Keratinocyte (primary cell): ENCODE measurements at places on chromosomes 11 and 22.

- no peaks in the 10 kb centered on the region for H3K4me1 ChIP-seq
- no peak for DNase-seq
- H3K27me3 ChIP-seq = peaks cover 22% of the 10 kb centered on the region
- H3K27ac ChIP-seq = no peak overlapping the region
- no peak overlapping the region for H3K4me3 ChIP-seq
- H3K36me3 ChIP-seq = no peaks in the 10 kb centered on the region
Observed at GRCh38 chr22:50721257-50721844, 16.7 kb upstream of the ACR start.

GRCh38 chr22:30894371-30894740, 74.2 kb downstream of the MORC2 start:
- H3K4me3 ChIP-seq = no peak overlapping the region
- H3K27me3 ChIP-seq = no peaks in the 10 kb centered on the region
- DNase-seq = no peak
- no peaks in the 10 kb centered on the region for H3K4me1 ChIP-seq

DNA sequence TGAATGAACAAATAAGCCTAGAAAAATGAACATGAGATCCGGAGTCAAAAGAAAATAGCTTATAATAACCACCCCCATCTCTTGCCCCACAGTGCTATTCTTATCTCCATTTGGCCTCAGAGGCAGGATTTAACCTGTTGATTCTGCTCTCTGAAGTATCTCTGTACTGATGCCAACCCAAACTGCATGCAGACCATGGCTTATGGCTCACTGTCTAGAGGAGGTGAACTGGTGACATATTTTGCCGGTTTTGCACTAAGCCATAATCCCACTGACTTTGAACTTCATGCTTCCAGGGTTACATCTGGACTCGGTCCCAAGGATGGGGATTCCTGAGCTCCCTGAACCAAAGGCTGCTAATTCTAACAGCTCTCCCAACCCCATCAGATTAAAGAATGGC, 397.1 kb downstream of the TENM4 start:
- peaks cover 40% of the 10 kb centered on the region for H3K4me1 ChIP-seq
- no peak for DNase-seq
- H3K27me3 ChIP-seq = no peaks in the 10 kb centered on the region
- no peak overlapping the region for H3K27ac ChIP-seq

GRCh38 chr11:44774108-44774507, 47.3 kb downstream of the TSPAN18 start:
- H3K27ac ChIP-seq = no peak overlapping the region
- H3K36me3 ChIP-seq = no peaks in the 10 kb centered on the region
- H3K4me1 ChIP-seq = no peaks in the 10 kb centered on the region
- DNase-seq = no peak
- H3K4me3 ChIP-seq = no peak overlapping the region

DNA sequence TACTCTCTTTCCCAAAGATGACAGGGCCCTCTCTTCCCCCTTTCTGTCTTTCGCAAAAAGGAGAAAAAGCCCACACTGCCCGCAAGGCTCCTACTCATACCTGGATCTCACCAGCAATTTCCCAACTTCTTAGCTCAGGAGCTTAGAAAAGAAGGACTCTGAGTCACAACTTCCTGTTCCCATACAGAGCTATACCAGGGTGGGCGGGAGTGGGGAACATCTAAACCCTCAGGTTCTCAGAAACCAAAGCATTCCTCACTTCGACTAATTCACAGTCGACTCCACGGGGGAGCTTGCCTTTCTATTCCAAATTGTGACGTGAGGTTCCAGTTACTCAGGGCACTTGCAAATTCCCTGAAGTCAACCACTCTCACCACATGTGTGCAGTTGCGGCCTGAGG, 61.9 kb downstream of the MTNR1B start:
- no peaks in the 10 kb centered on the region for H3K36me3 ChIP-seq
- no peaks in the 10 kb centered on the region for H3K27me3 ChIP-seq
- peaks cover 21% of the 10 kb centered on the region for H3K4me1 ChIP-seq
- H3K4me3 ChIP-seq = no peak overlapping the region
- no peak for DNase-seq

- no peaks in the 10 kb centered on the region for H3K27me3 ChIP-seq
- no peak overlapping the region for H3K27ac ChIP-seq
- no peaks in the 10 kb centered on the region for H3K4me1 ChIP-seq
- DNase-seq = no peak
- no peak overlapping the region for H3K4me3 ChIP-seq
- H3K36me3 ChIP-seq = no peaks in the 10 kb centered on the region
Observed at GRCh38 chr11:63783925-63784592, 15.5 kb upstream of the ZFTA start.

DNA sequence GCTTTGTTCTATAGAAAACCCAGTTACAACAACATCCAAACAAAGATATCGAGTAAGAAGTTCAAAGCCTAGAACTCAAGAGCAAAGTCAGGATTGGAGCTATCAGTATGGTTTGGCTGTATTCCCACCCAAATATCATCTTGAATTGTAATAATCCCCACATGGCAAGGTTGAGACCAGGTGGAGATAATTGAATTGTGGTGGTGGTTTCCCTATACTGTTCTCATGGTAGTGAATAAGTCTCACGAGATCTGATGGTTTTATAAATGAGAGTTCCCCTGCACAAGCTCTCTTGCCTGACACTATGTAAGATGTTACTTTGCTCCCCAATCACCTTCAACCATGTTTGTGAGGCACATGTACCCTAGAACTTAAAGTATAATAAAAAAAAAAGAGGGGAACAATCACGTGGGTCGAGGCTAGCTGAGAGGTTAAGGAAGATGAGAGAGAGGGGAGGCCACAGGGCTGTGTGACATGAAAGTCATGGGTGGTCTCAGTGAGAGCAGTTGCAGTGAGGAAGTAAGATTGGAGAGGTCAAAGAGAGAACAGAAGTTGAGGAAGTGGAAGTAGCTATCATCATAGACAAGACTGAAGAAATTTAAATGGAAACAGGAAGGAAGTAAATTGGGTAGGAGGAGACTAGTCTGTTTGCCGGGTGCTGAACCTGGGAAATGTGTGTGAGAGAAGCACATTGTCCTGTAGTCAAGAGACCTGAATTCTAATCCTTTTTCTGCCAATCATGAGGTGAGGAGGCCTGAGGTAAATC, 80.1 kb upstream of the CD44 start:
- H3K27ac ChIP-seq = no peak overlapping the region
- peaks cover 20% of the 10 kb centered on the region for H3K4me1 ChIP-seq
- no peaks in the 10 kb centered on the region for H3K27me3 ChIP-seq
- no peak overlapping the region for H3K4me3 ChIP-seq
- no peaks in the 10 kb centered on the region for H3K36me3 ChIP-seq

DNA sequence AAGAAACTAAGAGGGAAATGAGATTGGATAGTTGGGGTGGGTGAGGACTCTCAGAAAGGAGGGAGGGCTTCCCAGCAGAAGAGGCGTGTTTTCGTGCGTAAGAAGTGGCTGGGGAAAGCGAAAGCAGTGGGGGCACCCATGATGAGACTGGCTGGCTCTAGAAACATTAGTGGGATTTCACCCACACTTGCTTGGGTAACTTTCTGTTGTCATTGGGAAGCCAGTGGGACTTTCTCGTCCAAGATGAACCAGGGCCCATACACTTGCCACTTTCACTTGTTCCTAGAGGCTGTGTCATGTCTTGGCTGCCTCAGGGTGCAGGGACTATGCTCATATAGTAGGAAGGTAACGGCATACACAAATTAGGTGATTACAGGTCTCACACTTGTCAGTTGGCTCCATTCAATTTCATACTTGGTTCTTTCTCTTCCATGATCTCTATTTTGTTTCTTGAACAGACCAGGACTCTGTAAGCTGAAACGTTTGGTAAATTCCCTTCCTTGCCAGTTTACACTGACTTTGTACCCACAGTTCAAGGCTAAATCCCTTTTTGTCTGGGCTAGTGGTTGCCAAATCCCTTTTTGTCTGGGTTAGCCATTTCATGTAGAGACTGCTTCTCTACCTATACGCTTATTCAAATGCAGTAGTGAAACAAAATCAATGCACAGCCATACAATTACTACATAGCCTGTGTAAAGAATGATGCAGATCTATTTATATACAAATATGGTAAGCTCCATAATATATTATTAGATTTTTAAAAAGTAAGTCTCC, 42.0 kb upstream of the CXCR5 start:
- peaks cover 11% of the 10 kb centered on the region for H3K4me1 ChIP-seq
- DNase-seq = no peak
- no peaks in the 10 kb centered on the region for H3K27me3 ChIP-seq
- H3K27ac ChIP-seq = no peak overlapping the region
- H3K36me3 ChIP-seq = no peaks in the 10 kb centered on the region

GRCh38 chr11:126707498-126707897, 293.1 kb downstream of the KIRREL3 start:
- H3K4me1 ChIP-seq = no peaks in the 10 kb centered on the region
- H3K36me3 ChIP-seq = no peaks in the 10 kb centered on the region
- no peak for DNase-seq

DNA sequence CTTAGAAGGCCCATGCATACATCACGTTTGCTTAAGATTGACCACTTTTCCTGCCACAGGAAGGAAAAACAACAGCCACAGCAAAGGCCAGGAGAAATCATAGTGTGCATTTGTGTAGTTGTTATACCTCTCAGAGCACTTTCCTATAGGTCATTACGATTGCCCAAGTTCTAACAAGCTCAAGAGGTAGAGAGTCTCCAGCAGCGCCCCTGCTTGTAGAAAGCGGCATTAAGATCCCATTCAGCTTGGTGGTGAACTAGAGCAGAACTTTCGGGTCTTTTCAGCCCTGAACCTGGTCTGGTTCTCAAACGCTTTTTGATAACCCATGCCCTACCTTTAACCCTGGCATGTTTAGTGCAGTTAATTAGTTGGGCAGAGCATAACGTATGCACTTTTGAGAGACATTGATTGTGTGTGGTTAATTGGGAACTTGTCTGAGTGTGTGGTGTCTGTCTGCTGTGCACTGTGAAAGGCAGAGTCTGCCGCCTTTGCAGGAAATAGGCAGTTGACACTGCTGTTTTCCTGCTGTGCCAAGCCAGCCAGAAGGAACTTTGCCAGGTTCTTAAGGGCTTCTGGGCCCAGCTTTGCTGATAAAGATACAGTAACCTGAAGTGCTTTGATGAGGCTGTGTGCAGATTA, 109.9 kb upstream of the CLMP start:
- peaks cover 16% of the 10 kb centered on the region for H3K4me1 ChIP-seq
- H3K4me3 ChIP-seq = no peak overlapping the region
- no peak overlapping the region for H3K27ac ChIP-seq
- H3K27me3 ChIP-seq = peaks cover 34% of the 10 kb centered on the region

- H3K27ac ChIP-seq = no peak overlapping the region
- no peak for DNase-seq
- H3K36me3 ChIP-seq = no peaks in the 10 kb centered on the region
- H3K4me1 ChIP-seq = no peaks in the 10 kb centered on the region
- H3K4me3 ChIP-seq = no peak overlapping the region
Observed at GRCh38 chr11:70732023-70732880, 333.9 kb downstream of the CTTN start.

GRCh38 chr22:29773233-29773632, 6.1 kb downstream of the UQCR10 start:
- no peaks in the 10 kb centered on the region for H3K27me3 ChIP-seq

DNA sequence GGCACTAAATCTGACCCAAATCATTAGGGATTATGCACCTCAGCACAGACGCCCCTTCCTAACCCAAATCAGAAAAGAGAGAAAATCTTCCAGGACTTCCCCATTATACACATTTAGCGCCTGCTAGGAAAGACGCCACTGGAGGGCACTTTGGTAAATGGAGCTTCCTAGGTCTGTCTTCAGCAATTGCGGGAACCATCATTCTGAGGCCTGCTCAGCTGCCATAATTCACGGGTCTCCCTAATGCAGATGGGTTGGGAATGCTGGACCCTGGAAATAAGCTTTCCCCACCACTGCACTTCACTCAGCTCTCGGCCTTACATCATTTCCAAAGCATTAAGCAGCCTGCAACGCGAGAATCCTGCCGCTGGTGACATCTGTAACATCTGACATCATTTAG, 86.2 kb upstream of the OPCML start:
- no peak overlapping the region for H3K27ac ChIP-seq
- no peaks in the 10 kb centered on the region for H3K4me1 ChIP-seq
- no peaks in the 10 kb centered on the region for H3K36me3 ChIP-seq
- DNase-seq = no peak
- no peaks in the 10 kb centered on the region for H3K27me3 ChIP-seq

DNA sequence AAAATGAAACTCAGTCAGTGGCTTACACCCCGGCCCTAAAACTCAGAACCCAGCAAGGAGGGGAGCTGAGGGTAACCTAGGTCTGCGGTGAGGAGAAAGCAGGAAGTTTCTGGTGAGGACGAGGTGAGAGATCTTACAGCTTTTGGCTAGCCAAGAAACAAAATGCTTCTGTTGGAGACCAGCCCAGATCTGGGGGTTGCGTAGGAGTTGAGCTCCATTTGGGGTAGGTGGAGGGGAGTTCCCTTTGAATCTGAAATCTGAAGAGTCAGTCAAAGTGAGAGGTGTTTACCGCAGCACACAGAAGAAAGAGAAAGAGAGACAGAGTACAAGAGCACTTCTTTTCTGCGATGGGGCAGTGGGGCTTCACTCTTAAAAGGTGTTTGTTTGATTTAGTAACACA, 29.6 kb downstream of the EHF start:
- no peak overlapping the region for H3K27ac ChIP-seq
- no peaks in the 10 kb centered on the region for H3K27me3 ChIP-seq
- H3K36me3 ChIP-seq = peaks cover 62% of the 10 kb centered on the region
- no peak for DNase-seq
- no peak overlapping the region for H3K4me3 ChIP-seq
- H3K4me1 ChIP-seq = peaks cover 65% of the 10 kb centered on the region

DNA sequence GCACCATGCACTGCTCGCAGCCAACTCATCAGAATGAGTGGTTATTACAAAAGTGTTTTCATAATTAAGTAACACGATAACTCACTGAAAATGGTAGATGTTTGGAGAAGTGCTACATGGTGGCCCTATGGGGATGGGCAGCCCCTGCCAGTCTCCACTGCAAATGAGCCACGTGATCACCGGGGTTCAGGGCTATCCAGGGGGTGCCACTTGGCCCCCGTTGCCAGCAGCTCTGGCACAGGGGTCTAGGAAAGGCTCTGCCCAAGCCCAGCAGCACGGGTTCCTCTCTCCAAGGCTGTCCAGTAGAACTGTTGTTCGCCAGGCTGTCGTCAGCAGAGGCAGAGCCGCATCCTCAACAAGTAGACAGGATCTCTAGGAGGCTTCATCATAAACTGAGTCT, 382.1 kb upstream of the B3GAT1 start:
- no peaks in the 10 kb centered on the region for H3K27me3 ChIP-seq
- H3K4me1 ChIP-seq = no peaks in the 10 kb centered on the region
- H3K27ac ChIP-seq = no peak overlapping the region
- no peak for DNase-seq
- no peaks in the 10 kb centered on the region for H3K36me3 ChIP-seq

GRCh38 chr11:63592975-63593395, 21.2 kb downstream of the PLAAT3 start:
- H3K27ac ChIP-seq = no peak overlapping the region
- H3K4me3 ChIP-seq = no peak overlapping the region
- no peak for DNase-seq
- no peaks in the 10 kb centered on the region for H3K27me3 ChIP-seq
- H3K36me3 ChIP-seq = no peaks in the 10 kb centered on the region

GRCh38 chr11:58905721-58906547, 33.4 kb upstream of the GLYATL1 start:
- no peaks in the 10 kb centered on the region for H3K36me3 ChIP-seq
- no peaks in the 10 kb centered on the region for H3K27me3 ChIP-seq
- no peak for DNase-seq
- peaks cover 8% of the 10 kb centered on the region for H3K4me1 ChIP-seq
- H3K4me3 ChIP-seq = peak overlapping the region; percentile 62
- H3K27ac ChIP-seq = no peak overlapping the region
